ENCODE measurements at places on chromosomes 6 and 20. TPM values are rescaled to one million over a fixed set of nuclear protein-coding genes. Genes with fewer than 3 reads are reported as not detected.

The TMEM14C gene
- 131 TPM for total RNA-seq

The GMPR gene
- total RNA-seq, result 0.35 TPM

The TNFRSF21 gene
- 48.5 TPM for total RNA-seq

DNA sequence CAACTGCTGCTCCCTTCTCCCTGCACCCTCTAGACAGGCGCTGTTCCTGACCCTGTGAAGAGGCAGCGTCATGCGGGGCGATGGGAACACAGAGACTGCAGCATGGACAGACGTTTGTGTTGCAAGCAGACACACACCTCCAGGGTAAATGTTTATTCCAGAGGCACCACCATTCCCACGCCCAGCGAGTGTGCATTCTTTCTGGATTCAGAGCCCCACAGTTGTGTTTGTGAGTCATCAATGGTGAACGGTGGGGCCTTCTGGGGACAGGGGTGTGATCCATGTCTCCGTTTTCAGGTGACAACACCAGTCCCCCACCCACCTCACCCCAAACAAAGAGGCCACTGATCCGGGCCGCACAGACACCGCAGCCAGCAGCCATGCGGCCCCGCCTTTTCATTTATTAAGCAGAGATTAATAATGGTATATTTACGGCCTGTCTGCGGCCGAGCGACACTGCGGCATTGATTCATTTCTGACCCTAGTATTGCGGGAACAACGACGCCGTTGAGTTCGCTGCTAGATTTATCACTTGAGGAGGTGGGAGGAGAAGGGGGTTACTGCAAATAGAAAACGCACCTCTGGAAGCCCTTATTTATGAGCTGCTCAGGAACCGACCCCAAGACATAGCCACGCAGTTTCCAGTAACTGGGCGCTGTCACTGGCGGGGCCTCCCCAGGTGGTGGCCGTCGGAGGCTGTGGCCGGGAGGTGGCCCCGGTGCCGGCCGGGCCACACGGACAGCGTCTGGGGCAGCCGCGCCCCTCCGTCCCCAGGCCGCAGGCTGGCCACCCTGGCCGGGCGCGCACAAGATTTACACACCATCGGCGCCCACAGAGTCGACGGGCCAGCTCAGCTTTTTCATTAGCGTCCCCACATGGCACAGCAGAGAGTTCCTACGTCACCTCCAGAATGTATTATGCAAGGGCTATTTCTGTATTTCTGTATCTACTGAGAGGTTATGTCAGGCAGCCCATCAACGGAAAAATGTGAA, 367.6 kb downstream of the THBS2 start:
- H3K4me3 ChIP-seq, result no peak overlapping the region
- H3K36me3 ChIP-seq, result no peaks in the 10 kb centered on the region
- H3K4me1 ChIP-seq, result no peaks in the 10 kb centered on the region
- no peak for DNase-seq

DNA sequence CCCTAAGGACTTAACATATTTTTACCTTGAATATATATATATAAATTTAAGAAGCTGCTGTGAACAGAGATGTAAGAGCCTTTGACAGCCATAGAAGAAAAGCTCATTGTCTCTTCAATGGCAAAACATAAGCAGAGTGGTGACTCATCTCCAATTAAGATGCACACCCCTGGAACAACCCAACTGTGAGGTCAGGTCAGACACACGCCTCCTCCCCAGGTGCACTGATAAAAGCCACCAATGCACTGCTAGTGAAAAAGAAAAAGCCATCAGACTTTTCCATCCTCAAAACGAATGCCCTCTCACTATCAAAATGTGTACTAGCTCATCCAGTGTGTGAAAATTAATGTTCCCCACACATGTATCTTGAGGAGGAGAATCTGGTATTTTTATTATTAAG, 100.1 kb downstream of the SMLR1 start:
- no peaks in the 10 kb centered on the region for H3K4me1 ChIP-seq
- no peak overlapping the region for H3K4me3 ChIP-seq
- DNase-seq, result no peak
- no peak overlapping the region for H3K27ac ChIP-seq
- no peaks in the 10 kb centered on the region for H3K27me3 ChIP-seq

GRCh38 chr6:38853236-38853635, 138.1 kb downstream of the DNAH8 start:
- H3K4me1 ChIP-seq, result peaks cover 22% of the 10 kb centered on the region

GRCh38 chr6:3876101-3876500, 26.9 kb downstream of the FAM50B start:
- no peak overlapping the region for H3K27ac ChIP-seq
- no peaks in the 10 kb centered on the region for H3K27me3 ChIP-seq
- no peaks in the 10 kb centered on the region for H3K36me3 ChIP-seq
- H3K4me1 ChIP-seq, result no peaks in the 10 kb centered on the region
- no peak overlapping the region for H3K4me3 ChIP-seq

The DDO gene
- total RNA-seq, result 0.10 TPM
